ENCODE measurements at places on chromosomes 1 and 21.

GRCh38 chr21:34701726-34702125, 32.9 kb downstream of the CLIC6 start:
- no peak for DNase-seq

GRCh38 chr21:44889625-44890337, 16.3 kb upstream of the PTTG1IP start:
- no peak for DNase-seq

DNA sequence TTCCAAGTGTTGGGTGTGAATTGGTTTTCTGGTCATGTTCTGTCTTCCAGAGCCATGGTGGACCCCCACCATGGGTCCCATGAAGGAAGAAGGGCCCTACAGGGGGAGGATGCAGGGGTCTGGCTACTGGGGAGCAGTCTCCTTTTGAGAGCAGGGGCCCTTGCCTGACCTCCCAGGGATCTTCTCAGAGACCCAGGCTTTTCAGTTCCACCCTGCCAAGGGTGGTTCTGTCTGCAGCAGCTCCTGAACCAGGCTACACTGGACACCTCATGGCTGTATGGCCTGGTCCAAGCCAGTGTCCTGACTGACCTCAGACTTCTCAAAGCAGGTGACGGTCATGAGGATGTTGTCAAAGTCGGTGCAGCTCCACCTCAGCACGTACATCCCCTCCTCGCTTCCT, 109.0 kb downstream of the JAK1 start:
- DNase-seq: no peak

DNA sequence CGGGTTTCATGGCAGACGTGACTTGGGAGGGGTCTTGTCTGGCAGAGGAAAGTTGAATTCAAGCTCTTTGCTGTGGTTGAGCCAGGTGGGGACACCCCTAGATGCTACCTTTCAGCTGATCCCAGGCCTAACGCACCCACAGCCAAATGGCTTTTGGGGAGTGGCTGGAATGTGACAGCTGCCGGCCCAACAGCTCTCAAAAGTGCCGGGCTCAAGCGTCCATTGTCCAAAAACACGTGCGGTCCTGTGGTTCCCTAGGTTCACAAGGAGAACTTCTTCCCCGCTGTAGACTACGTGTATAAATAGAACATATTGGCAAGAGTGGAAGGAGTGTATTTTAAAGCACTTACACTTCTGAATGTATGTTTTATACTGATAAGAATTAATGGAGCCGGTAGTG, 87.1 kb upstream of the ARHGEF16 start:
- no peak for DNase-seq

GRCh38 chr1:5516756-5517155, 475.5 kb downstream of the NPHP4 start:
- no peak for DNase-seq

- DNase-seq: no peak
Observed at GRCh38 chr1:101316799-101317198, 80.0 kb downstream of the S1PR1 start.

DNA sequence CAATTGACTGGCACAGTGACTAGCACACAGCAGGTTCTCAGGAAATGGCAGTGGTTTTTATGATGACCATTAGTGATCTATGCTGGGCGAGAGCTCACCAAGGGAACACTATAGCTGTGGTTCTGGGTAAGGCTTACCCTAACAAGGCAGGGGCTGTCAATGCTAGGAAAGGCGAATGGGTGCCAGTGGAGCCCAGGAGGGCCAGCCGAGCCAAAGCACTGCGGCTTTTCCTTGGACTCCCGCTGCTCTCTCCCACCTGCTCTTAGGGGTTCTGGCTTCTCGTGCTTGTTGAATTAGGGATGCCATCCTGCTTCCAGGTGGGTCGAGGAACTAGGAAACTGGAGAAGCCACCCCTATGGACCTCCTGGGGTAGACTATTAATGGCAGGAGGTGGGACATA, 10.0 kb upstream of the A3GALT2 start:
- DNase-seq: no peak

- DNase-seq: no peak
Observed at GRCh38 chr1:224380003-224380402, 23.3 kb downstream of the CNIH4 start.
